Endothelial cell (in vitro differentiated cells): ENCODE measurements at places on chromosomes 16 and 17.
A peak's percentile ranks its signal among the peaks of the same experiment; 100 is the strongest.

DNA sequence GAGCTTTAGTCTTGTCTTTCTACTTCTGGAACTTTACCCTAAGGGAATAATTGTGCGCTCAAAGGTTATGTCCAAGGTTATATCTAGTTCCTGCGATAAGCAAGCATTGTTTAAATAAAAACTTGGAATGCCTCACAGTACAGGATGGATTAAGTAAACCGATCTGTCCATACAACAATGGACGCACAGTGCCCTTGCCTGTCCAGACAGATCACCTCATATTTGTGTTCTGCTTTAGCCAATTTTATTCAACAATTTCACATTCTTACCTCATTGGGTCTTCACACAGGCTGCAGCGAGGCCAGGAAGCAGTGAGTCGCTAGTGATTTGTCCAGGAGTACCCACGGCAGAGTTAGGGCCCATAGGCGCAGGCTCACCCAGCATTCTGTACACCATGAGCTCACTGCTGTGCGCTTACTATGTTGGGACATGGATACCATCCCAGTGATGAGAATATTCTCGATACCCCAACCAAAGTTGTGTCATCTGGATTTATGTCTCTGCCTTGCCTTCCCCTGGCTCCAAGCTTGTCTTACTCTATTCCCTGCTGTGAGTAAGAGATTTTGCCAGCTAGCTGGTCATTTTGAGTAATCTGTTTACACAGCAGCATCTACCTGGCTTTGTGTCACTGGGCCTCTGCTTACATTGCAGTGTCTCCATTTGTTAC, 39.8 kb downstream of the USP43 start:
- no peak for DNase-seq

GRCh38 chr17:61981323-61981722, 53.5 kb upstream of the INTS2 start:
- DNase-seq, result no peak

DNA sequence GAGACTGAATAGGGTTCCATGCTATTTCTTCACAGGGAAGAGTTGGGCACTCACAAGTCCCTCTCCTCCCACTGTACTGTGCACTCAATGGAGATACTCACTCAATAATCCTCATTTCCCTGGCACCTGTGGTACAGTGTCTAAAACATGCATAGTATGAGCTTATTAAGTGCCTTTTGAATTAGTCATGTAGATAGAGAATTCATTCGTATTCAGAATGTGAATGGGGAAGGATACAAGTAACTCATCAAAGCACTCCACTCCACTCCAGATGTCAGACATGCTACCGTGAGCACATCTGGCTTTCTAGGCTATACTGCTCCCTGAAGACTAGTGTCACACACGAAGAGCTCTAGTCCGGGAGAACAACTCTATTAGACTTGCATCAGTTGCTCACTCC, 6.3 kb downstream of the C17orf75 start:
- DNase-seq, result no peak

GRCh38 chr16:1069154-1069553, 3.4 kb upstream of the SSTR5 start:
- DNase-seq, result no peak

GRCh38 chr16:10297341-10298006, 88.4 kb upstream of the ATF7IP2 start:
- DNase-seq, result no peak

- no peak for DNase-seq
Measured at GRCh38 chr16:80500116-80500859, 40.5 kb upstream of the DYNLRB2 start.

DNA sequence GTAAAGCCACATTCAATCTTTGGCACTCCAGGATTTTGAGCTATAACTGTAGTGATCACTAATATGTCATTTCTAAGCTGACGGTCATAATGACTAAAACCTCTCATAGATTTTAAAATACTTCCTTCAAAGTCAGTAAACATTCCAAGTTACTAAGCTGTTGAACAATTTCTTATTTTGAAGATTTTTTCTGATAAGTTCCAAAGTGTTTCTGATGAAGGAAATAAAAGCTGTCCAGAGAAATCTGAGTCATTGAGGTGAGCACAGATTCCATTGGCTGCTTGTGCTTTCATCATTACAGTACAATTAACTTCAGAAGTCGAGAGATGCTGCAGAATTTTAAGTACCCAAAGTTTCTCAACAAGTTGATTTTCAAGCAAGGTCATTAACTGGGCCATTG, 23.9 kb downstream of the NLRC5 start:
- no peak for DNase-seq

GRCh38 chr17:50697062-50697461, 10.7 kb downstream of the ANKRD40 start:
- no peak for DNase-seq

DNA sequence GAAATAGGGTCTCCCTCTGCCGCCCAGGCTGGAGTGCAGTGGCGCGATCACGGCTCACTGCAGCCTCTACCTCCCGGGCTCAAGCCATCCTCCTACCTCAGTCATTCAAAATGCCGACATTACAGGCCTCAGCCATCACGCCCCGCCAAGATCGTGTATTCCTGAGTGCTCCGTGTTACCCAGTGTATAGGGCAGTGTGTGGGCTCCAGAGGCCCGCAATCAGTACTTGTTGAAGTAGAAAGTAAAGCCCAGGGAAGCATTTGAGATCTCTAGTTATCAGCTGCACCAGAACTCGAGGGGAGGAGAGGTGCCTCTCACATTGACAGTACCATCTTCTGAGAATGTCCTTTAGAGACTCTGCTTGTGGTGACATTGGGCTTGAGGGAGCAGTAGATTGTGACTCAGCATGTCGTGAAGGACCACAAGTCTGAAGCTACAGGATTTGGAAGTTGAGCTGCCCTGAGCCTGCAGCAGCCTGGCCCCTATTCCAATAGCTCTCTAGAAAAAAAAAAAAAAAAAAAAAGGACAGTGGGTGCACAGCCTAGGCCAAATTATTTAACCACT, 1.1 kb upstream of the PRPSAP1 start:
- no peak for DNase-seq

- DNase-seq, result no peak
Measured at GRCh38 chr16:85891776-85892166, 7.2 kb upstream of the IRF8 start.

DNA sequence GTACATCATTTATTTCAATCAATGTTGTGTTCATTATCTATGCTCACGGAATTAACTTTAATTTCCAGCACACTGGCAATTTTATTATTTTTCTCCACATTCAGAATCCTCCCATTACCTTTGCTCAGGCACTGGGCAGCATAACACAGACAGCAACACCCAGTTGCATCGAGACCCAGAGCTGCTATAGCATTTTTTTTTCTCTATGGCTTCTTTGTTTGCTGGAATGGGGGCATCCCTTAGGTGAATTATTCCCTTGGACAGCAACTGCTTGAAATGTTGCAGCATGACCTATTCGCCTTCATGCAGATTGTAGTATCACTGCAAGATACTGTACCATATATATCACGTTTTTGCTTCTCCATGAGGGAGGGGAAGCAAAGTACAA, 88.8 kb downstream of the CHD9NB start:
- no peak for DNase-seq

DNA sequence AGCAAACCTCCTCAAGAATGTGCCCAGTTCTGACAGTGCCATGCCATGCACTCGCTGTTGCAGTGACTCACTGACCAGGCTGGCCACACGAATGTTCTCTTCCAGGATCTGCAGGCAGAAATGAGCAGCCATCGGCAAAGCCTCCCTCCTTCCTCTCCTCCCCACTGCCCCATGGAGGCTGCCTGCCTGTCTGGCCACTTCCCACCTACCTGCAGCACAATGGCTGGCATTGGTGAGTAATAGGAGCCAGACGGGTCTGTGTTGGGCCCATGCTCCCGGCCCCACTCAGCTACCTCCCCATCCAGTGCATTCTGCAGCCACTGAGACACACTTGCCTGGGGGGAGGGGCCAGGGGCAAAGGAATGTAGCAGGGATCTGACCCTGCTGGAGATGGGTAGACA, 2.8 kb upstream of the MATCAP1 start:
- DNase-seq, result no peak

GRCh38 chr17:27797390-27798091, 2.8 kb downstream of the NOS2 start:
- no peak for DNase-seq

DNA sequence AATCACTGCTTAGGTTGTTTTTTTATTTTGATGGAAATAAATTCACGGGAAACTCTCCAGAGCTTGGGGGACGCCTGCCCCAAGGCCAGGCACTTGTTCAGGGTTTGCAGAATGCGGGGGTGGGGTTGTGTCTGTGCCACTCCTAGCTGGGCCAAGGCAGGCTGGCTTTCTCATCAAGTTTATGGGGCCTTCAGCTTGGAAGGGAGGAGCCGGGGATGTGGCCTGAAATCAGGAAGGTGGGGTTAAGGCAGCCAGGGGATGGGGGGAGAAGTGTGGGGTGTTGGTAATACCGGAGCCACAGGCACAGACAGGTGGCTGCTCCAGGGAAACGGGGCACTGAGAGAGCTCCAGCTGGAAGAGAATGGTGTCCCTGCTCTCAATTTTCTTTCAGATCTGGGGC, 1.7 kb upstream of the CHAD start:
- no peak for DNase-seq

DNA sequence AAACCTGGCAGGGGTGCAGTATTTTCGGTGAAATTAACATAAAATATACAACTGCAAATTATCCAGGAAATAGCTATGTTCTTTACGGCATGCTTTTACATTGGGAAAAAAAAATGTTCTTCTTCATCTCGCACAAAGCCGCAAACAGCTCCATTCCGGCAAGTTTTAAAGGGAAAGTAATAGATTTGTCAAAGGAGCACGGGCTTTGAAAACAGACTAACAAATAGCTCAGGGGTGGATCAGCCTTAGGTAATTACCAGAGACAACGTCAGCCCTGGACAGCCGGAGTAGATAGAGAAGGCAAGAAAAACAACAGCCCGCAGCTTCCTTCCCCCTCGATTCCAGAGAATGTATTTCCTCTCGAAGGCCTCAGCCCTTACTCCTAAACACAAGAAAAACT, 222.5 kb downstream of the C16orf78 start:
- DNase-seq, result no peak

GRCh38 chr17:31967648-31968047, 30.8 kb downstream of the SUZ12 start:
- DNase-seq, result no peak

DNA sequence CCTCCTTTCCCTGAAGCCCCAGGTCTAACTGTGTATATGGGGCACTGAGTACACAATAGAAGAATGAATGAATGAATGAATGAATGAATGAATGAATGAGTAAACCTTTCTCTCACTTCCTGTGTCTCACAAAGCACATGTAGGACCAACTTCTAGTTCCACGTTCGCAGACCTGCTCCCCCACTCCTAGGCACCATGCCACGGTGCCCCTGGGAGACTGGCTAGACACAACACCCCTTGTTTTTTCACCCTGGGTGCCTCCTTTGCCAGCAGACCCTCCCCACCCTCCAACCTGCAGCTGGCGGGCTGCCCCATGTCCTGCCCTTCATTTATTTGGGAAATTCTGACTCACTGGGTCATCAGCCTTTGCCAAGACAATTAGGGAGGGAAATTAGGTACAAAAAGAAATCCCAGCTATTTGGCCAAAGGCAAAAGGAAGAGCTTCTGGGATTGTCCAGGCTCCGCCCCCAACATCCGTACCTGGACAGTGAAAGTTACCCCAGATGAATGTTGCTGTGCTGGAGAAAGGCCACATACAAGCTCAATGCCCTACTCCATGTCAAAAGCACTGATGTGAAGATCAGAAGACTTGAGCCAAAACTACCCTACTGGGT, 7.7 kb downstream of the CES1 start:
- DNase-seq, result no peak

GRCh38 chr16:69089091-69089910, 16.2 kb upstream of the HAS3 start:
- no peak for DNase-seq

GRCh38 chr16:85750827-85751697, at the start of gene C16orf74:
TSS of gene C16orf74 (minus strand) at chr16:85751096. CDS start at chr16:85735217, 15,879 bp downstream.
- DNase-seq, result peak; percentile 31

DNA sequence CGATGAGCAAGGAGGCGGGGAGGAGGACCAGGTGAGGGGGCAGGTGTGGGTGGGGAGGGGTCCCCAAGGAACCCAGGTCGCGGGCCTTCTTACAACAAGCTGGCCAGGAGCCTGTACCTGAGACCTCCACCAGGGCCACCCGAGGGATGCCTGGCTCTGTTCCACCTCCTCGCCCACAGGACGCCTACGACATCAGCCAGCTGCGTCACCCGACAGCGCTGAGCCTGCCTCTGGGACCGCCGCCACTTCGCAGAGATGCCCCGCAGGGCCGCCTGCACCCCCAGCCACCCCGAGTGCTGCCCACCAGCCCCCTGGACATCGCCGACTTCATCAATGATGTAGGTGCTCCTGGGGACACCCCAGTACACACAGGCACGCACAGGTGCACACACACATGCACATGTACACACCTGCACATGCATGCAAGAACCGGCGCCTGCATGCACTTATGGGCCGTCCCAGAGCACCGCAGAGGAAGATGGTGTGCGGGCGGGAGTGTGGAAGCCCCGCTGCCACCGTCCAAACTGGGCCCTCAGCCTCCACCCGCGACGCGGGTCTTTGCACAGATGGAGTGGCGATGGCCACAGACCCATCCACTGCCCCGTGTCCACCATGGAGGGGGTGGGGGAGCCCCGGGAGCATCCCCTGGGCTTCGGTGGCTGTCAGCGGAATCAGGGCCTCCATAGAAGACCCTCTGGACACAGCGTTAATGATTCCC, 6.6 kb downstream of the SLC22A31 start:
- DNase-seq, result no peak

DNA sequence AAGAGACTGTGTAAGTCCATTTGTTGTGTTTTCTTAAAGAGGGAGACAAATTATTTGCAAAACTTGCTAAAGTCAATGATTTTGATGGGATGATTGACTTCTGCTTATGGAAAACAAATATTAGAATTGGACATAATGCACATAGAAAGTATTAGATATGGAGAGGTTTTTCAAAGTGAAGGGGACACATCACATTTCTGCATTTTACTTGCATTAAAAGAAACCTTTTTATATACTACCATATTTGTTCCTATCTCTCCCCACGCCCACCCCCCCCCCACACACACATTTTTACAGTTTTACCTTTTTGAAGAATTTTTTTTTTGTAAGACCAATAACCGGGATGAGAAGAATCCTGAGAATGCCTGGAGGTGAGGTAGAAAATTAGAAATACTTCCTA, 8.6 kb upstream of the OR4D2 start:
- DNase-seq, result no peak

DNA sequence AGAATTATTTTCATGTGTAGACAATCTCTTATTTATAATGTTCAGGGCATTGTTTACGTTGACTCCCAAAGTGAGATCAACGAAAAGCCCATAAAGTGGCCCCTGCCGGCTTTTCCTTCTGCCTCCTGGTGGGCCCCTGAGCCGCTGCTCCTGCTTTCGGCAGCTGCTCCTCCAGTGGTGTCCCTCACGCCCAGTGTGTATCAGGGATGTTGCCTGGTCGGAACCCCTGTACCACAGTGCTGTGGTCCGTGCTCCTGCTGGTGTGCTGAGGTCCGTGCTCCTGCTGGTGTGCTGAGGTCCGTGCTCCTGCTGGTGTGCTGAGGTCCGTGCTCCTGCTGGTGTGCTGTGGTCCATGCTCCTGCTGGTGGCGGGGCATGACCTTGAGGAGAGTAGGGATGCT, 107.6 kb downstream of the BANP start:
- no peak for DNase-seq

- peak; percentile 87 for DNase-seq
Measured at GRCh38 chr17:43393944-43394482, 4.8 kb upstream of the ARL4D start.
